ENCODE measurements at places on chromosomes 11 and 22. TPM values are rescaled to one million over a fixed set of nuclear protein-coding genes. Genes with fewer than 3 reads are reported as not detected.

DNA sequence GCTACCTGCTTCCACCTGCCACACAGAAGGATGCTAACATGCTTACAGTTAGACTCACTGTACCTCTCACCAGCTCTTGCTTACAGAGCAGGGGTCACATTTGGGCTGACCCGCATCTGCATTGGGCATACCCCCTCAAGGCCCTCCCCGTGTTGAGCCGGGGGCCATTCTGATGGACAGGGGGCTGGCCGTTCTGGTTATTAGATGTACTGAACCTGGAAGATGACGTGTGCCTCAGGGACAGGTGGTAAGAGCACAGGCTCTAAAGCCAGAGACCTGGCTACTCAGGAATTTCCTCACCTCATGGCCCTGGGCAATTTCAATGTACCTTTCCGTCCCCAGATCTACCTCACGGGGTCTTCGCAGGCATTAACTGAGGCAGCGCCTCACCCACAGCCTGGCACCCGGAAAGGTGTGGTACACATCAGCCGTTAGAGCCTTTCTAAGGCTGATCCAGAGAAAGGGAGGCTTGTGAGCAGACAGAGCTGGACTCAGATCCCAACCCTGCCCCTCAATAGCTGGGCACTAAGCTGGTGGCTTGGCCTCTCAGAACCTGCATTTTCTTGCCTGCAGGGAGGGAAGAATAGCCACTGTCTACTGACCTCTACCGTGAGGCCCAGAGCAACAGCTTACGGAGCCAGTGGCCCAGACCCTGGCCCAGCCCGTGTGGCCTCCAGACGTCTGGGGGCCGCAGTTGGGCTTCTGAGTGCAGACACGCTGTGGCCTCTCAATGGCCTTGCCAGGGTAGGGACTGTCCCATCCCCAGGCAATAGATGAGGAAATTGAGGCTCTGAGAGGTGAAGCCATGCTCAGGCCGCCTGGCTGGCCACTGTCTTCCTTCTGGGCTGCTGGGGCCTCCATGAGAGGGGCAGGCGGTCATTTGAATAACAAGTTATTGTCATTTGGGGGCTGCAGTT is 100.6 kb downstream of the MORC2 start:
- no peak overlapping the region for H3K27ac ChIP-seq
- H3K4me3 ChIP-seq = no peak overlapping the region
- H3K36me3 ChIP-seq = no peaks in the 10 kb centered on the region
- H3K27me3 ChIP-seq = no peaks in the 10 kb centered on the region
- H3K4me1 ChIP-seq = peaks cover 2% of the 10 kb centered on the region
- no peak for DNase-seq

GRCh38 chr11:116595305-116595880 is 177.4 kb downstream of the BUD13 start:
- no peaks in the 10 kb centered on the region for H3K4me1 ChIP-seq
- H3K27ac ChIP-seq = no peak overlapping the region
- DNase-seq = no peak
- no peak overlapping the region for H3K4me3 ChIP-seq
- H3K36me3 ChIP-seq = no peaks in the 10 kb centered on the region
- H3K27me3 ChIP-seq = no peaks in the 10 kb centered on the region

The TRIM66 gene
- 13.6 TPM for total RNA-seq

DNA sequence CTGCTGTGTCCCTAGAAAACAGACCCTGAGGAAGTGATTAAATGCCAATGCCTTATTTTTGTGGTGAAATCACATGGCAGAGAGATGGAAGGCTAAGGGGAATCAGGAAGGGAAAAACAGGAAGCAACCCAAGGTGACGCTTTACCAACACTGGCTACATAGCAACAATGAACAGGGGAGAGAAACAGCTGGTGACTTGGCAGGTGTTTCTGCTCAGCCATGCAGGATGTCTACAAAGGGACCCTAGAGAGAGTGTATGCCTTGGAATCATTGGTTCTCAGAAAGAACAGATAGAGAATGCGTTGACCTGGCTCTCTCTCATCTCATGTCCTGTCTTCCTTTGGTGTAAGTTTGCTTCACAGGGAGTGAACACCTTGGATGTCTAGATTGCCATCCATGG is 911.9 kb downstream of the OPCML start:
- H3K4me1 ChIP-seq = no peaks in the 10 kb centered on the region
- DNase-seq = no peak
- no peaks in the 10 kb centered on the region for H3K36me3 ChIP-seq
- H3K27ac ChIP-seq = no peak overlapping the region

The SPI1 gene
- 0.11 TPM for total RNA-seq

The SNX19 gene
- total RNA-seq = 42.1 TPM
